ENCODE measurements at places on chromosomes 1 and 21.

DNA sequence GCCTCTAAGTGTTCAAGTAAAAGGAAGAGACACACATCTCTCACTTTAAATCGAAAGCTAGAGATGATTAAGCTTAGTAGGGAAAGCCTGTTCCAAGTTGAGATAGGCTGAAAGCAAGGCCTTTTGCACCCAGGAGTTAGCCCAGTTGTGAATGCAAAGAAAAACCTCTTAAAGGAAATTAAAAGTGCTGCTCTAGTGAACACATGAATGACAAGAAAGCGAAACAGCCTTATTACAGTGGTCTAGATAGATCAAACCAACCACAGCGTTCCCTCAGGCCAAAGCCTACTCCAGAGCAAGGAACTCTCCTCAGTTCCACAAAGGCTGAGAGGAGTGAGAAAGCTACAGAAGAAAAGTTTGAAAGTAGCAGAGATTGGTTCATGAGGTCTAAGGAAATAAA, 14.9 kb downstream of the TCP10L start:
- DNase-seq = no peak

GRCh38 chr21:45069711-45070110, 4.7 kb upstream of the ADARB1 start:
- no peak for DNase-seq

- no peak for DNase-seq
Observed at GRCh38 chr1:116380499-116381242, 7.6 kb downstream of the ATP1A1 start.

DNA sequence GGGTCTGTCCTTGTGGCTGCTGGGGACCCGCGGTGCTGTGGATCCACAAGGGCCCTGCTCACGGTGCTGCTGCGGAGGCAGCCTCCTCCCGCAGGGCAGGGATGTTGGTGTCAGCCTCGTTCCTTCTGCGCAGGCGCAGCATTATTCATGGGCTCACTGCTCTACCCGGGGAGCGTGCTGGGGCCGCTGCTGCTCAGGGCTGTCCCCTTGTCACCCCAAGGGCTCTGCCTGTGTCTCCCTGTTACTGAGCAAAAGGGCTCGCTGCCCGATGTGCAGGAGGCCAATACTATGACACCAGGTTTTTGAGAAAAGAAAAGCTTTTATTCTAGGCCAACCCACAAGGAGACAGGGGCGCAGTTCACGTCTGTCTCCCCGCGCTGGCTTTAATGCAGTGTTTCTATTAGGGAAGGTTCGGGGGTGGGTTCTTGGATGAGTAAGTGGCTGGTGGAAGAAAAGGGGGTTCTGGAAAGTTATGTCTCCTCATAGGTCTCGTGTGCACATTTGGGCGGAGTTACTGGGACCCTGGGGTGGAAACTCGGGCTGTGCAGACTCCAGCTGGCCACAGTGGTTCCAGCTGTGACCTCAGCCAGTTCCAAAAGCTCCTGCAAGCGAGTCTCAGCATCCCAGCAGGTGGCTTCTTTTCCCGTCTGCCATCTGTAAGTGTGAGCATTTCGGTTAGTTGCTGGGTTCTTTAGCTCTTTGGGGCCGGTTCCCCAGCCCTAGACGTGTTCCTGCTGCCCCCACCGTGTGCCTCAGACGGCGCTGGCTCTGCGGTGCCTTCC, 40.8 kb upstream of the LRRC3 start:
- DNase-seq = no peak

GRCh38 chr1:84823511-84823910, 69.5 kb downstream of the LPAR3 start:
- no peak for DNase-seq
